ENCODE measurements at places on chromosomes 2 and 18.

GRCh38 chr18:36095936-36096519 is 28.7 kb upstream of the RPRD1A start:
- ATAC-seq, result peak; percentile 58

DNA sequence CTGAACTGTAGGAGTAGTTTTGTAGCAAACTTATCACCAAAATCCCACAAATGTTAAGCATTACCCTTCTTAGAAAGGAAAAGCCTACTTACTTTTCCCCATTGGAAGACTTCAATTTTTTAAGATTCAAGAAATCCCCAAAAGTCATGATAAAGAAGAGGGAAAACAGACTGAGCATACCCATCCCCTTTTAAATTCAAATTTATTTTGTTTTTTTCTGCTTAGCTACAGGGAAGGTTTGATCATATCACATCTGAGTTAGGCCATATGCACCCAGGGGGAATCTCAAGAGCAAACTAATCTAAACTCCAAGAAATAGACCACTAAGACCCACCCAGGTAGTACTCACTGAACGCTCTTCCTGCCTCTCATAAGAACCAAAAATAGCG is 174.6 kb downstream of the TGIF1 start:
- ATAC-seq, result no peak

DNA sequence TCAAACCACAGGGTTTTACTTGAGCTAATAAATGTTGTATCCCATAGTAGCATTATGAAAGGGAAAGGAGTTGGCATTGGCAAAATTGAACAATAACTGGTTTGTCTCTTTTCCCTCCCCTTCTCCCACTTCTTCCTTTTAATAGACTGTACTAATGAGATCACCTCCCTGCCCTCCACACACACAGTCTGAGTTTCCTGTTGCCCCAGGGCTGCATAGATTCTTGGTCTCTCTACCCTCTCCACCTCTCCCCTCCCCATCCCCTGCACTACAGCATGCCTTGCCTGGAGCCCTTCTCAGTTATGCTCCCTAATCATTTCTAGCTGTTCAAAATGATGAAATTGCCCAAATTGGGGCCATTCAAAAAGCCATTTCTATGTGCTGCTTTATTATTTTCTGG is 37.2 kb upstream of the NEMP2 start:
- no peak for ATAC-seq

- ATAC-seq, result no peak
Observed at GRCh38 chr2:119371111-119371510, 4.3 kb downstream of the DBI start.

DNA sequence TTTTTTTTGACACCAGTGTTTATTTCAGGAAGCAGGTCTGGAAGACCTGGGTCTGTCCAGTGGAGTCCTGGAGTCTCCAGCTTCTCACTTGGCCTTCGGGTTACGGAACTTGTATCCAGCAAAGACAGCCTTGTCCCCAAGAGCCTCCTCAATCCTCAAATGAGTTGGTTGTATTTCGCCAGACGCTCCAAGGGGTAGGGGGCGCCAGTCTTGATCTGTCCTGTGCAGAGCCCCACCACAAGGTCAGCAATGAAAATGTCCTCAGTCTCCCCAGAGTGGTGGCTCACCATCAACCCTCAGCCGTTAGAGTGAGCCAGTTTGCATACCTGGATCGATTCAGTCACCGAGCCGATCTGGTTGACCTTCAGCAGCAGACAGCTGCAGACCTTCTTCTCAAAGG is 21.9 kb downstream of the ASXL2 start:
- no peak for ATAC-seq

- peak; percentile 40 for ATAC-seq
Observed at GRCh38 chr2:241298673-241299072, 16.8 kb downstream of the HDLBP start.

GRCh38 chr2:196315388-196316049 is 144.1 kb upstream of the STK17B start:
- no peak for ATAC-seq

DNA sequence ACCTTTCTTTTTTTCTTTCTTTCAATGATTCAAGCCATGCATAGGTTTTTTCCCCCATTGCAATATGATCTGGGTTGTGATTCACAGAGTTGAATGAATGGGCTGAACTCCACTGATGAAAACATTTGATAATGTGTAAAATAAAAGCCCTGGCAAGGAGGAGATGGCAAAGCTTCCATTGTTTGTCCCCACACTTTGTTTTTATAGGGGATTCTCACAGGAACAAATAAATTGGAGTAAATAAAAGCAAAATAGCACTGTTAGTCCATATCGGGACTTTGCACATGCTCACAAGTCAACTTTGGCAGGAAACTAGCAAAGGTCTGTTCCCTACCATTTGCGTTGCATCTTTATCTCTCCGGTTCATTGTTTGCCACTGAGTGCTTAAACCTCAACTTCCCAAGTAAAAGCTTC is 55.7 kb downstream of the MEIS1 start:
- no peak for ATAC-seq

DNA sequence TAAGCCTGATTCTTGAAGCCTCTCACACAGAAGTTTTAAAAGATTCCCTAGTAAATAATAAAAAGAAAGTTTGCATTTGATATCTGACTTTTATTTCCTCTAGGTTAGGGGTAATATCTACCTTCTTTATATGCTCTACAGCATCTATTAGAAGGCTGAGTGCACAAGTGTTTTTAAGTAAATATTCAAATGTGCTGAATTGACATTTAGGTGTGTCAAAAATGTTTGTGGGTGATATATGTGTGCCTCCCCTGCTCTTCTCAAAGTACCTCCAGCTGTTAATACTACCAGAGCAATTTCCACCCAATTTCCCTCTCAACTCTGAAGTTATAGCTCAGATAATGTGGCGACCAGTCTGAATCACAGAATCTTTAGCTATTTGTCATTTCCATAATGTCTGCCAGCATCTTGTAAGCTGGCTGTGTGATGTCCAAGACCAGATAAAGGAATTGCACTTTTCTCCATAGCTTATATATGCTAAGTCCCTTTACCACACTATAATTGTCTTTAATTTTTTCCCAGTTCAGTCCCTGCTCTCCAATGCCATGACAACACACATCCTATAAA is 24.4 kb upstream of the ERMN start:
- no peak for ATAC-seq

DNA sequence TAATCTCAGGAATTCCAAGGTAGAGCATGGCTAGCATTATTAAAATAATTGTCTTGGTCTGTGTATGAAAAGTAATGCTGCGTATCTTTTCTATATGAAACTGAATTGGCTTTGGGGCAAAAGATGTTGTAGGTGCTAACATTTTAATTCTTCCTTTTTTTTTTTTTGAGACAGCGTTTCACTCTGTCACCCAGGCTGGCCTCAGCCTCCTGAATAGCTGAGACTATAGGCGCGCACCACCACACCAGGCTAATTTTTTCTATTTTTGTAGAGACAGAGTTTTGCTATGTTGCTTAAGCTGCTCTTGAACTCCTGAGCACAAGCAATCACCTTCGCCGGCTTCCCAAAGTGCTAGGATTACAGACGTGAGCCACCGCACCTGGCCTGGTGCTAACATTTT is 172.6 kb upstream of the STON1 start:
- ATAC-seq, result peak; percentile 8
